ENCODE measurements at places on chromosomes 16 and 17. TPM values are rescaled to one million over a fixed set of nuclear protein-coding genes. Genes with fewer than 3 reads are reported as not detected.

The KRTAP4-4 gene
- total RNA-seq, result not detected

The TBC1D3H gene
- not detected for total RNA-seq

- no peak for DNase-seq
These were observed 2.8 kb downstream of the ZPBP2 start for GRCh38 chr17:39870776-39871175.

The TNK1 gene
- total RNA-seq, result 4.8 TPM

The CNTNAP4 gene
- total RNA-seq, result not detected

Measured in HT-29 (cell line).